M059J (cell line): ENCODE measurements at places on chromosomes 5 and 9. TPM values are rescaled to one million over a fixed set of nuclear protein-coding genes. Genes with fewer than 3 reads are reported as not detected.

The YIPF5 gene
- 123 and 221 TPM in 2 replicates for total RNA-seq

The PCDHA4 gene
- total RNA-seq, result not detected in 2 replicates

The BRINP1 gene
- 0.20 TPM in 1 of 2 replicates, not detected in the other for total RNA-seq

The HTR1A gene
- total RNA-seq, result not detected in 2 replicates

The C5orf52 gene
- total RNA-seq, result not detected in 2 replicates

The PTPDC1 gene
- 2.2 and 3.9 TPM in 2 replicates for total RNA-seq

The PCDHGB7 gene
- total RNA-seq, result 7.1 and 7.7 TPM in 2 replicates

The MROH2B gene
- total RNA-seq, result 0.12 and 0.59 TPM in 2 replicates

The IFNA10 gene
- total RNA-seq, result not detected in 2 replicates

The CDC25C gene
- total RNA-seq, result 20.5 and 28.4 TPM in 2 replicates

The ANKRD18A gene
- not detected in 2 replicates for total RNA-seq

GRCh38 chr5:34545164-34545563, 111.0 kb upstream of the RAI14 start:
- DNase-seq, result no peak

DNA sequence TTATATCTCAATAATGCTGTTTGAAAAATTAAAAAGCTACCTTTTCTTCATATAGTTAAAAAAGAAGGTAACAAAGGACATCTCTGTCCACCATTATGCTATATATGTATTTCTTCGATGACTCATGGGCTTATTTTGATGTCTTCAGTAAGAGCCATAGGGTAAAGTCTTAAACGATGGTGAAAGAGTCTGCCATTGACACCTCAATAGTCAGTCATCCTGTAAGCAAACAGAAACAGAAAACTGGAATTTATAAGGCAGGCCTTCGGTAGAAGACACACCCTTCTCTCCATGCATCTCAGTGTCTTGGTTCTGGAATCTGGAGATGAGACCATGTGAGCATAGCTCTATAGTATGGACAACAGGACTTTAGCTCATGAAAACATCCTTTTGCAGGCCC, 87.0 kb upstream of the ZNF462 start:
- no peak for DNase-seq

DNA sequence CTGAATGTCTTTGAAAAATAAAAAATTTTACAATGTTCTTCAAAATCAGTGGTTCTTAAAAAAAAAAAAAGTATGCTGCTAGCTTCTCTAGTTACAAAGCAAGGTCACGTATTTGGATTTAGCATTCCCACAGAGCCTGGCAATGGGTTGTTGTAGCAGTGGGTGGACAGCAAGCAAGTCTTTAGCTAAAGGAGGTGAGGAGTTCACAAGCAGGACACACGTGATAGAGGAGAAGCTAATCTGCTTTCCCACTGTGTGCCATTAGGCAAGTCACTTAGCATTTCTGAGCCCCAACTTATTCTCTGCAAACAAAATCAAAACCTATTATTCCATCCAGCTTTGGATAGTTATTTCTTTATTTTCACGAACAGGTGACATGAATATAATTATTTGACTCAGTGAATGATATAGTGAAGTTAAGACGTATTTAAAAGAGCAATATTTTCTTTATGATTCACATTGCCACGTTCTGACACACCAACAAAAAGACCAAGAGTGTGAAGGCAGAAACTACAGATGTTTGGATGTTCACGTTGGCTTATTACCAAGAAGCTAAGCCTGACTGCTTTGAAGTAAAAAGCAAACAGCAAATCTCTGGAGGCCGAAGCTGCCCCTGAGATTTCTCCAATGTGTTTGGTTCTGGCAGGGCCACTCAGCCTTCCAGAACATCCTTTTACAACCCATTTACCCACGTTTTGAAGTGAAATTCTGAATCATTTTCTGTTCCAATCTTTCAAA, 612.1 kb upstream of the CDH6 start:
- DNase-seq, result no peak

DNA sequence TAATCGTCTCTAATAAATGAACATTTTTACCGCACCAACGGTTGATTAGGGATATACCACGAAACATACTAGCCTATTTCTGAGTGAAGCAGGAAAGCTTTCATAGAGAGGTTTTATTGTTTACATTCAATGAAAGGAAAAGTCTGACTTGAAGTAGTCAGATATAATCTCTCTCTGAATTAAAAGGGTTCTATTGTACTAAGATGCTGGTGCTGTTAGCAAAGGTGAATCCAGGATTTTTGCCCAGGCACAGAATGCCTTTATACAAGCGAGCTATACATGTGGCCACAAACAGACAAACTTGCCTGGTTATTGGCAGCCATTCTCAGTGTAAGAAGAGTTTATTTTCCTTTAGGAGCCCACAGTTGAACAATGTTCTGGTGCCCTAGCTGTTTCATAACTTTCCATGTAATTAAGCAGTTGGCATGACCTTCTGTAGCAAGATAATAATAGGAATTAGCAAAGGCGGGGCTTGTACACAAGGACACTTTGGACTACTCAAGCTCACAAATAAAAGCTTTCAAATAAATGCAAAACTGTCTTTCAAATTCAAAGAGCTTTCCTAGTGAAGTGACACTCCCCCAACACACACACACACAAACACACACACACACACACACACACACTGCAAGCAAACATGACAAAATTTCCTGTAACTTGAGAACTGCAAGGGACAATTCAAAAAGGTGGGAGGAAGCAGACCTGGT, 198.7 kb upstream of the MAP3K1 start:
- no peak for DNase-seq

DNA sequence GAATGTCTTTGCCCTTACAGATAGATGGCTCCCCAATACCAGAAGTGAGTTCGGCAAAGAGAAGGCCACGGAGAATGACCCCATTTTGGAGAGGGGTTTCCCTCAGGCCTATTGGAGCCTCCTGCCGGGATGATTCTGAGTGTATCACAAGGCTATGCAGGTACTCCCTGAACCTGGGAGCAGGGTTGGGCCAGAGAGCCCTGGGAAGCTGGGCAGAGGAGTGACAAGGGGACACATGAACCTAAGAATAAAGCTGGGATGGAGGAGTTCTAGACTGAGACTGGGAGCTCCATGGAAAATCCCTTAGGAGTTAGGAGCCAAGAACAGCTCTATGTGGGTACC, 433 bp downstream of the LEAP2 start:
- DNase-seq, result no peak

DNA sequence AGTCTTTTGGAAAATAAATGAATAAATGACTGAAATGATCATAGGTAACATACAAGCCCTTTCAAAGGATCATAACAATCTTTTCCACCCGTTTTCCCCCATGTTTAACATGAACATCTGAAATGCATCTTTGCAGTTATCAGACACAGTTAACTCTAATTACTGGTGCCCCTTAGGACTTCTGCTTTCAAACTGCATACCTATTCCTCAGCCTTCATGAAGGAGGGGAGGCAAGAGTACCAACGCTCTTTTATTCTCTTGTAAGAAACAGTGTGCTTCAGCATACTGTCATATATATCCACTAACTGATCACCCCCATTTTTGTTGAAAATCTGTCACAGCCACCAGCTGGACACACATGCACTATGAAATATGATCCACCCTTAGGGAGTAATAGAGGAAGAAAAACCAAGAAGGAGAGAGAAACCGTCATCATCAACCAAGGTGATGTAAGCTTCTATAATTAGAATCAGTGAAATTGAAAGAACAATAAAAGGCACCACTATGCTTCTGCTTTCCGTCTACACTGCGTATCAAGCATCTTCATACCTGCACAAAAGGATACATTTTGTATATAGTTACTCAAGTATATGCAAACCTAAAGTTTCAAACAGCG, 98.7 kb downstream of the RAPGEF6 start:
- DNase-seq, result peak; percentile 27

- peak; percentile 70 for DNase-seq
Measured at GRCh38 chr5:126777257-126777974, 480 bp downstream of the LMNB1 start.

DNA sequence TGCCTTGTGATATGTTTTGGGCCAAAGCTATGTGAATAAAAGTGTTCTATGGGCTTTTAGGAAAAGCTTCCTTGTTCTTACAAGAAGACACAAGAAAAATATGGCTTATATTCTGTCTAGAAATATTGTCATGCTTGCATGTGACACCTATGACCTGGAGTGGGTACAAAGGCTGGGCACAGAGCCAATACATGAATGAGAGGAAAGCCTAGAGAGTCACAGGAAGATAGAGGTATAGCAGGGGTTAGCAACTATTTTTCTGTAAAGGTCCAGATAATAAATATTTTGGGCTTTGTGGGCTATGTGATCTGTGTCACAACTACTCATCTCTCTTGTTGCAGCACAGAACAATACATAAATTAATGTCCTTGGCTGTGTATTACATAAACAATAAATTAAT, 196.6 kb upstream of the CD180 start:
- DNase-seq, result no peak

DNA sequence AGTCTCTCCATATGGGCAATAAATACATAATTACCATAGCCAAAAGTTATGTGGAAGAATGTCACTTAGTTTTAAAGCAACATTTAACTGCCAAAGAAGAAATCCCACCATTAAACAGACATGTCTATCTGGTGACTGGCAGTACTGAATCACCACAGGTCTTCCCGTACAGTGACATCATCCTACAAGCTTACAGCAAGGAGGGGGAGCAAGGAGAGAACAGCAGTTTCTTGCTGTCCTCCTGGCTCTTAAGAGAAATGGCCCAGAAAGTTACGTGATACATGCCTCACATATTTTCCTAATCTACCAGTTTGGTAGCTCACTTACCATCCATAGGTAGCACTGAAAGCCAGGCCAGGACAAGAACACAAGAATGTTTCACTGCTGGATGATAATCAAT, 671.0 kb downstream of the DMRTA1 start:
- peak; percentile 85 for DNase-seq

DNA sequence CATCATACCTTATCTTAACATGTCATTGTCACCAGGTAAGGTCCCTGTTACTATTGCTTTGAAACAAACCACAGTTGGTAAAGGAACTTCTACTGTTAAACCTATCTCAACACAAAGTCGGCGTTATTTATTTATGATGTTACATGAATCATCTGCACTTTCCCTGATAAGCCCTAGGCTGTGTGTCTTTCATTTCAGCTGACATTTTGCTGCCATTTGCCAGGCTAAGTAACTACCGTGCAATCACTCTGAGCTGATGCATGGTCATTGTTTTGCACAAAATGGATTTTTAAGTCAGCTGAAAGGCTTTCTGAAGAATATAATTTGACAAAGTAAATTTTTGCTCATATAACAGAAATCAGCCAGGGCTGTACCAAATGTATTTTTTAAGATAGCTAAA, 546.5 kb downstream of the ZNF608 start:
- DNase-seq, result peak; percentile 20

DNA sequence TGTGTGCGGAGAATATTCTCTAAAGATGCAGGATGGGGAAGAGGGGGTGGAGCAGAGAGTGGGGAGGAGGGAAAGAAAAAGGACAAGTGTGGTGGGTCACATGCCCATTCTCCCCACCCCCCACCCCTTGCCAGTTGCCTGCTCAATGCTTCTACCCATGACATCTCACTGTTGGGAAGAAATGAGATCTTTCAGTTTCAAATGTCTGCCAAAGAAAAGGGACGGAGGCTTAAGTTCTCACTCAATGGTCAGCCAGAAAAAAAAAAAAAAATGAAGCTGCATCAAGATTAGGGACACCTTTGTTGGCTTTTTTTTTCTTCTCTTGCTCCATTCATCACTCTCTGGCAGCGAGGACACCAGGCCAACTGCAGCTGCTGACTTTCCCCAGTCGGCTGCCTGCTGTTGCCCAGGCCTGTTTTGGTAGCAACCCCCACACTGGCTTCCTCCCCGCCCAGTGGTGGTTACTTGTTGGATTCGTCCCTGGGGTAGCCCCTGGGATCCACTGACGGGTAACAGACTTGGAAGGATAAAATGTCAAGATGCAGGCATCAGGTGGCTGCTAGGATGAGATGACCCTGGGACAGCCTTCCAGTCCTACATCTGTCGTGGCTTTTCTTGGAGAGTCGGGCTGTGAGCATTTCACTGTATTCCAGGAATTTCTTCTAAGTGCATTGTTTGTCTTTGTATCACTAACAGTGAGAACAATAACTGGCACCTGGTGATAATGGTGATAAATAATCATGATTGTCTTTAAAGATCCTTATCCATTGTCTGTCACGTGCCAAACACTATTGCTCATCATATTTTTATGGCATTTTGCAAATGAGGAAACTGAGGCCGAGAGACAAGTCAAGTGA, 9.1 kb downstream of the WWC1 start:
- no peak for DNase-seq

DNA sequence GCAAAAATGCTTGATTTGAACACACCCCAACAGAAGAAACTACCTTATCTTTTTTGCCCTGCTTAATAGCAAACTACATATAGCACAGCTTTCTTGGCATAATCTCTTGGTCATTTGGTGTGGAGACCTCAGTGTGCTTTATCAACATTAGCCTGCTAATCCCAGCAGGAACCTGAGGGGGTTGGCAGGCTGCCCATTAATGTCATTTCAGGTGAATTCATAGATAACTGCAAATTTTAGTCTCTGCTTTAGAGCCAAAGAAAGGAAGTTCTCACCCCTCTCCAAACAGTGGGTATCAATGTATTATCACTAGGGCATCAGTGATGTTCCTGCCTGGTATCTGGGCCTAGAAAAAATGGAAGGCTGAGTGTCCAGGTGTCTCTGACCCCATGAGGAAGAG, 489.0 kb downstream of the NTRK2 start:
- DNase-seq, result no peak

- peak; percentile 39 for DNase-seq
Measured at GRCh38 chr9:77954666-77955015, 77.0 kb downstream of the GNAQ start.

DNA sequence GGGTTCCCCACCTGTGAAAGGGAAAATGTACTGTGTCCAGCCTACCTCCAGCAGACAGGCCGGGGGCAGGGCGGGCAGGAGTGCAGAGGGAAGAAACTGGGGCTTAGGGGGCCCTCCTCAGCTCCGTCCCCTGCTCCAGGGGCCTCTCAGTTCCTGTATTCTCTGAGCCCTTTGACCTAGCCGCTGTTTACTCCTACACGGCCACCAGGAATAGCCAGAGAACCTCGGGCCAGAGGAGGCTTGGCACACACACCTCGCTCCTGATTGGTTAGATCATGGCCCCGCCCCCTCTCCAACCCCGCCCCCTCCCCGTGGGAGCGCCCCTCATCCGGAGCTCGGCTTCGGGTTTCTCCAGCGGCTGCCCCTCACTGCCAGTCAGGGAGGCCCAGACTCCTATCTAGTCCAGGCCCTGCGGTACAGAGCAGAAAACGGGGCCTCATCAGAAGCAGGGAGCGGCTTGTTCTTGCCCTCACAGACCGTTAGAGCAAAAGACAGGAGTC, 2.2 kb downstream of the ST6GALNAC6 start:
- DNase-seq, result no peak

- DNase-seq, result peak; percentile 99
Measured at GRCh38 chr9:110752766-110753165, 84.2 kb downstream of the MUSK start.

DNA sequence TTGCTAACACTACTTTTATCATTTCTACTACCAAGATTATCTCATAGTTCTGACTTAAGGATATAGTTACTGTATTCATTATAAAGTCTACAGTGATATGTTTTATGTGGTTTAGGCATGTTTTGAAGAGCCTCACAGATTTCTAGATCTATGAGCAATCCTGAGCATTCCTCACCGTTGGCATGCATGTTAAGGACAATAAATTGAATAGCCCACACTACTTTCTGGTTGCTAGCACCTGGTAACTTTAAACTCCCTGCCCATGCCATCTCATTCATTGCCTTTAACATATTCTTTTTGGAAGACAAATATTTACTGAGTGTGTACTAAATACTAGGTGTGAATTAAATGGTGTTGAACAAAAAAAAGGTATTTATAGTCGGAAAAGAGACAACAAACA, 868.1 kb upstream of the CDH9 start:
- DNase-seq, result peak; percentile 9

- no peak for DNase-seq
Measured at GRCh38 chr5:64619609-64620008, 70.7 kb upstream of the SHISAL2B start.

- DNase-seq, result no peak
Measured at GRCh38 chr9:120851449-120851848, 8.7 kb upstream of the PSMD5 start.
